NCI-H1105 (cell line): ENCODE measurements at places on chromosomes 7 and 10.

DNA sequence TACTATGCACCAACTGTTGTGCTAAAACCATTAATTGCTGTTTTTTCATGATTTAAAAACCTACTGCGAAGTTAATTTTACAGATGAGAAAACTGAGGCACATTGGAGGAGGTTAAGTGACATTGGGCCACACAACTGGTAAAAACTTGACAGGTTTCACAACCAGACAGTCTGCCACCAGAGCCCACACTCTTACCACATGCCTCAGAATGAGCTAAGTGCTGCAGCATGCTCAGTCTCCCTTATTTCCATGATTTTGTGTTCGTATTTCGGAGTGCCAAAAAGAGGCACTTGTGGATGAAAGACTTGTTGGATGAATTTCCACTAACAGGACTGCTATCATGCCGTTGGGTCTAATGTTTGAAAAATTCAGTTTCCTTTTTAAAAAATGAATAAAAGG lies 77.4 kb downstream of the PCLO start:
- no peak for DNase-seq

DNA sequence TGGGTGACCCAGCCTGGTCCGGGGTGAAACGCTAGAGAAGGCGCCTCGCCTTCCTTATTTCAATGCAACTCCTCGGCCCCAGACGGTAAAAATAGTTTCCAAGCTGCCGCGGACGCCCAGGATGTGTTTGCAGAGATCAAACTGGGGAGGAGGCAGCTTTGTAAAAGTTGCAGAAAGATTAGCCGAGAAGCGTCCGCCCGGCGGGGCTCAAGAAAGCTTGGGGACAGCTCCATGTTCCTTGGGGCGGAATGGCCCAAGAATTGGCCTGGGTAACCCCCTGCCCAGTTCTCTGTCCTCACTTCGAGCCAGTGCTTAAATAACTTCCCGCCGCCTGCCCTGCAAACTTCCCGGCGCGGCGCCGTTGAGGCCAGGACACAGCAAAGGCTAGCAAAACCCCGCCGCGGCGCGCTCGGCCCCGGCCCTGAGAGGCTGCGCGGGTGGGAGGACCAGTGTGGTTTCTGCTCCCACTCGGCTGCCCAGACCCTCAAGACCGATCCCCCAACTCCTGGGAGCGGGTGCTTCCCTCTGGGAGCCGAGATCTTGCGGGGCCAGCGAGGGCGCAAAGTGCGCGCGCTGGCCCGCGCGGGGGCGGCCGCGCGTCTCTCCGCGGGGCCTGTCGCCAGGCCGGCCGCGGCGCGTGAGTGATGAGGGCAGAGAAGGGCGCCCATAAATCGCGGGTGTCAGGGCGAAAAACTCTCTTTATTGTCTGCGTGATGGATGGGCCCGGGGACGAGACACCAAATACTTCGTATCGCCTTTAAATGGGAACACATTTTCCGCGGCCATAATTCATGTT lies 6.3 kb upstream of the ZNF503 start:
- DNase-seq: no peak

GRCh38 chr7:104878577-104878976 lies 135.4 kb upstream of the KMT2E start:
- DNase-seq: no peak

DNA sequence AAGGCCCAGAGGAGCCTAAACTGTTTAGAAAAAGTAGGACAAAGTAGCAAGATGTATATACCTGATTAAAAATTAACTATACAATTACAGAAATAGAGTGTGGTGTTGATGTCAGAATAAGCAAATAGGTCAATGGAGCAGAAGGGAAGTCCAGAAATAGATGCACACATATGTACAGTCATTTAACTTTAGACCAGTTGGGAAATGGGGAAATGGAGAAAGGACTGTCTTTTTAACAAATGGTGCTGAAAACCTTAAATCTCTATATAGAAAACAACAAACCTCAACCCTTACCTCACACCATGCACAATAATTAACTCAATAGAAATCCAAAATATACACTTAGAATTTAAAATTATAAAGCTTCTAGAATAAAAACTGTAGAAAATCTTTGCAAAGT lies 72.2 kb downstream of the CH25H start:
- no peak for DNase-seq
